ENCODE measurements at places on chromosomes 11 and 22.
A peak's percentile ranks its signal among the peaks of the same experiment; 100 is the strongest.

GRCh38 chr22:43747877-43748276, 64.2 kb downstream of the EFCAB6 start:
- no peak for DNase-seq

DNA sequence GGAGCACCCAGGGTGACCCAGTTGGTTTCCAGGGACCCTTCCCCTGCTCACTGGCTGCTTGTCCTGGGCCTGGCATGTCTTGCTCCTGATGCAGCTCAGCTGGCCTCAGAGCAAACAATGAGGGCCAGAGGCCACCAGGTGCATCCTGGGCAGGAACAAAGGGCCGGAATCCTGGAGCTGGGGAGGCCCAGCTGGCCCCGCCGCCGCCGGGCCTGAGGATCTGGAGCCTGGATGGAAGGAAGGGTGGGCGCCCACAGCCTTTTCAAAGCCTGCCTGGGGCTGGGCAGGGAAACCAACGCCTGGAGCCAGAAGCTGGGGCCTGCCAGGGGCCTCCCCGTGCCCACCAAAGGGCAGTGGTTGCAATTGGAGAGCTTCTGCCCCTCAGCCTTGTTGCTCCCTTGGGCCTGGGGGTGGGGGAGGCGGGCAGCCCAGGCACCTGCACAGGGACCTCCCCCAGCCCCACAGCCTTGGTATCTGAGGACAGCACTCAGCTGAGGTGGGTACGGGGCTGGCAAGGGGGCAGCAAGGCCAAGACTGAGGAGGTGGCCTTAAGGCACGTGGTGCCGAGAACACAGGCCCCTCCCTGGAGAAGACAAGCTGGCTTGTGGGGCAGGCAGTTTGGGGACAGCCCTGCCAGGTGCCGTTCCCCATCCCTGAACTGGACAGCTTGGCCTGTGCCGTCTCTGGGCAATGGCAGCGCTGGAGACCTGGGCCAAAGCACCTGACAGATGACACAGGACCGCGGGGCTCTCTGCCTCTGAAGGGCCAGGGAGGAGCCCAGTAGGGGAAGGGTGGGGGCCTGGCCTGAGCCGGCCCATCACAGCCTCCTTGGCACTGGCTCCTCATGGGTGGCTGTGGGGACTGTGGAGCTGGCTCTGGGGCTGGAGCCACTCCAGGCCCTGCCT, 7.1 kb upstream of the ADORA2A start:
- DNase-seq: no peak

DNA sequence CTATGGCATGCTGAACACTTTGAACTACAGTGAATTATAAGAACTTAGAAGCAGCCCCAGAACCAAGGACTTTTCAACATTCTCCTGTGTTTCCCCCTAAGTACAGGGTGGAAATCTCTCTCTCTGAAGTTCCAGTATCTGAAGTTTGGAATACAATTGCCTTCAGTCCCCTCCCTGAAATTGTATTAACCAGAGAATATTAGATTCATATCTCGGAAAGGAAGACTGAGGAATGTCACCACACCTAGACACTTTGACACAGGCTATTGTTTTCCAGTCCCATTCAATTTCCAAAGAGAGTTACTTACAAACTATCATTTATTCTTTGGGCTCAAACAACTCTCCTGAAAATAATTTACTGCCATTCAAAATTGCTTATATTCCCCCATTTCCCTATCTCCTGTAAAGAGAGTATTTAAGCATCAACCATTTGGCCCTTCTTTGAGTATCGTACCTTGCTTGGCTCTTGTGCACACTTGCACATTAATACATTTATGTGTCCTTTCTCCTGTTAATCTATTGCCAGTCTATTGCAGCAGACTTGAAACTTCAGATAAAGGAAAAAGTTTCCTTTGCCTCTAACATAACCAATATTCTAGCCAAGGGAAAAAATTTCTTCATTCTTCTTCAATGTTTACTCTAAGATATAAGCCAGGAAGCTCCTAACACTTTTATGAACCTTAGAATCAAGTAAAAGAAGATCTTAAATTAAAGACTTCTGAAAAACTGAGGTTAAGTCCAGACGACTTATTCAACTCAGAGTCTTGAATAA, 402.4 kb upstream of the DDI1 start:
- DNase-seq: no peak

DNA sequence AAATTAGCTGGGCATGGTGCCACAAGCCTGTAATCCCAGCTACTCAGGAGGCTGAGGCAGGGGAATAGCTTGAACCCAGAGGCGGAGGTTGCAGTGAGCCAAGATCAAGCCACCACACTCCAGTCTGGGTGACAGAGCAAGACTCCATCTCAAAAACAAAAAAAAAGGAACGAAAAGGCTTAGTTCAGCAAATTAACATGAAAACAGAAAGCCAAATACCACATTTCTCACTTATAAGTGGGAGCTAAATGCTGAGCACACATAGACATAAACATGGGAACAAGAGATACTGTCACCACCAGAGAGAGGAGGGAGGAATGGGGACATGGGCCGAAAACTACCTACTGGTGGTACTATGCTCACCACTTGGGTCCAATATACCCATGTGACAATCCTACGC, 38.6 kb downstream of the SCGB1A1 start:
- DNase-seq: no peak

DNA sequence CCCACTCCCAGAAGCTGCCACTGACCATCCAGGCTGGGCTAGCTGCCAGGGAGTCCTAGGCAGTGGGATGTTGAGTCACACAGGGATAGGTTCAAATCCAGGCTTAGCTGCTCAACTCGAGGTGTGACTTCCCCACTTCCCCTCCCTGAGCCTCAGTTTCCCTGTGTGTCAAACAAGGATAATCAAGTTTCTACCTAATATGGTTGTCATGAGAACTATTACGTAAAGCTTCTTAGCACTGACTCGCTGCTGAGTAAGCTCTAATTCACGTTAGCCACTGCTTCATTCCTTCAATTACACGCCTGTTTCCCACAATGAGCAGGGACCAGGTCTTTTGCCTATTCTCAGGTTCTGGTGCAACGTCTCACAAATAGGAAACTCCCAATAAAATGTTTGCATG, 67.7 kb downstream of the SEZ6L start:
- DNase-seq: peak; percentile 31

- DNase-seq: no peak
These were observed 454.3 kb upstream of the KIRREL3 start for GRCh38 chr11:127454856-127455255.

DNA sequence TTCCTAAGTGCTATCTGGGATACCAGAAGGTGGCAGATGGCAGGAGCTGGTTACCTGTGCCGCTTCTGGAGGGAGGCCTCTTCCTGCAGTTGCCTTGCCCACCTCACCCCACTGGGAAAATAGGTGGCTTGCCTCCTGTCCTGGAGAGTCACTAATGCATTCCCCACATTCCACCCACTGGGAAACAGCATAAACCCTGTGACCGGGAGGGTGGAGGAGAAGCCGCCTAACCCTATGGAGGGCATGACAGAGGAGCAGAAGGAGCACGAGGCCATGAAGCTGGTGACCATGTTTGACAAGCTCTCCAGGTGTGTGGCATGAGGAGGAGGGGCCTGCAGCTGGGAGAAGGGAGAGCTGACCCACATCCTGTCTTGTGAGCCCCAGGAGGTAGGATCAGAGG, 5.6 kb downstream of the RIC8A start:
- DNase-seq: no peak
